Pulmonary artery endothelial cell (primary cell): ENCODE measurements at places on chromosomes 3 and 15. TPM values are rescaled to one million over a fixed set of nuclear protein-coding genes. Genes with fewer than 3 reads are reported as not detected.

GRCh38 chr15:60183366-60183765, 179.3 kb downstream of the FOXB1 start:
- no peak for DNase-seq

GRCh38 chr3:194749631-194750490, 64.2 kb downstream of the FAM43A start:
- DNase-seq = peak; percentile 8

- no peak for DNase-seq
These were observed 185.2 kb upstream of the RGMA start for GRCh38 chr15:93274257-93274656.

GRCh38 chr3:137121704-137122314, 164.0 kb downstream of the IL20RB start:
- DNase-seq = no peak

DNA sequence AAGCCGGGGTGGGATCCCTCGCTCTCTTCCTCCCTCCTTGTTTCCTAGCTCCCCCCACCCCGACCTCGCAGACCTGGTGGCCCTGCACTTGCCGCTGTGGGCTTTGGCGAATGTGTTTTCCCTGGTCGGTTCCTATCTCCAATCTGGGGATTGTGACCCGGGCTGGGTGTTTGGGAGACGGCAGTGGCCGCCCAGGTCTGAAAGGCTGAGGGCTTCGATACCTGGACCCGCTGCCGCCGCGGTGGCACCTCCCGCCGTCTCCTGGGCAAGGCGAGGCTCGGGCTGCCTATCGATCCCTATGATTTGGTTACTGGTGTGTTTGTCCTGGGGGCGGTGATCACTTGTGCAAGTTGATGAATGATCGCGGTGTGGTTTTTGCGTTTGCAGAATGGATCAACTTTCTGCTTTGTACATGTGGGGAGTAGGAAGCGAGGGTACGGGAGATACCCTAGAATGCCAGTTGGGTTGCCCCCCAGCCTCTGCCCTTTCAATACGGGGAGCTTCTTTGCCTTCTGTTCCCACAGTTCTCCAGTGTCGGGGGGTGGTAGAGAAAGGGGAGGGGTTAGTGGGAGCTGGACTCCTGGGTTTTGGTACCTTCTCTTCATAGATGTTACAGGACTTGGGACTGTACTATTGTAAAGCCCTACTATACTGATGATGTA, 3.0 kb downstream of the BBX start:
- no peak for DNase-seq

DNA sequence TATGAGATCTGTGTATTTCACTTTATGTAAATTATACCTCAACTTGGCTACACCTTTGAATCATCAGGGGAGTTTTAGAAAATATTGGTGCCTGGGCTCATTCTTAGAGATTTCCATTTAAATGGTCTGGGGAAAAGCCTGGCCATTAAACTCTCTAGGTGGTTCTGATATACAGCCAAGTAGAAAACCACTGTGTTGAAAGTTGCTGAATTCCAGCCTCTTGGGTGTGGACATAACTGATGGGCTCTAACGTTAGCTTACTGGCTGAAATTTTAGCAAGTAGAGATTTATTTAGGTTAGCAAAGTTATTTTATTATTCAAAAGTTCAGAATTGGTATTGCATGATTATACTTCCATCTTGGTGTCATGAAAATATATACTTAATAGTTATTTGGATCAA, 84.1 kb downstream of the ATG7 start:
- DNase-seq = no peak

Gene MAGEL2
- total RNA-seq = under 0.01 TPM in 1 of 2 replicates, not detected in the other

Gene ZBED2
- not detected in 2 replicates for total RNA-seq

DNA sequence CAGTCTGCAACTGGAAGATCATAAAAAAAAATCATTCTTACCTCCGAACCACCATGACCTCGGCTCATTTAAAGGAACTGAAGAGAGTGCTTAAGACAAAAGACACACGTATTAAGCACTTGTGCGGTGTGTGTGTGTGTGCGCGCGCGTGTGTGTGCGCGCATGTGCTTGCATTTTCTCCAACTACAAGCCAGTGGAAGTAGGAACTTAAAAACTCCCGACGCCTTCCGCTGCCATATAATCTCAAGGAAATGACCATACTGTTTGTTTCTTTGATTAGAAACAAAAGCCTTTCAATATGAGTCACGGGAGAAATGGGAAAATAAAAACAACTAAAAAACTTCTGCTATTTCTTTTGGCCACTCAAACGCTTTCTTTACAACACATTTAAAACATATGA, 32.4 kb downstream of the FRMD4B start:
- peak; percentile 92 for DNase-seq

- DNase-seq = no peak
These were observed 7.1 kb upstream of the LIPC start for GRCh38 chr15:58424722-58425121.

- DNase-seq = no peak
These were observed 134.8 kb upstream of the ANKRD28 start for GRCh38 chr3:15932348-15933300.
